ENCODE measurements at places on chromosomes 4 and X.

- no peak for DNase-seq
These were observed 9.2 kb downstream of the SPIN3 start for GRCh38 chrX:56986138-56986537.

- no peak for DNase-seq
These were observed 25.6 kb downstream of the SLC16A2 start for GRCh38 chrX:74446876-74447275.

GRCh38 chrX:141669689-141670088 lies 28.9 kb downstream of the SPANXD start:
- no peak for DNase-seq

- DNase-seq, result no peak
These were observed 19.4 kb downstream of the RPS6KA6 start for GRCh38 chrX:84168574-84168973.

DNA sequence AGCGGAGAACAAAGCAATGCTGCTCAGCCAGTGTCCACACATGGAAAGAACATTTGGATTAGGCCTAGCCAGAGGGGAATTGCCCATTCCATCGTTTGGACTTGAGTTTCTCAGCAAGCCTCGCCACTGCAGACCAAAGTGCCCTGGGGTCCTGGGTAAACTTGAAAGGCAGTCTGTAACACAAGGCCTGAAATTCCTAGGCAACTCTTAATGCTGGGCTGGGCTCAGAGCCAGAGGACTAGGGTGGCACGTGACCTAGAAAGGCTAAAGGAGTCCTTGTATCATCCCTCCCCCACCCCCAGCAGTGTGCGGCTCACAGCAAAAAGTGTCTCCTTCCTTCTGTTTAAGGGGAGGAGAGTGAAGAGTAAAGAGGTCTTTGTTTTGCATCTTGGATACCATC lies 210.4 kb upstream of the ARX start:
- DNase-seq, result no peak

DNA sequence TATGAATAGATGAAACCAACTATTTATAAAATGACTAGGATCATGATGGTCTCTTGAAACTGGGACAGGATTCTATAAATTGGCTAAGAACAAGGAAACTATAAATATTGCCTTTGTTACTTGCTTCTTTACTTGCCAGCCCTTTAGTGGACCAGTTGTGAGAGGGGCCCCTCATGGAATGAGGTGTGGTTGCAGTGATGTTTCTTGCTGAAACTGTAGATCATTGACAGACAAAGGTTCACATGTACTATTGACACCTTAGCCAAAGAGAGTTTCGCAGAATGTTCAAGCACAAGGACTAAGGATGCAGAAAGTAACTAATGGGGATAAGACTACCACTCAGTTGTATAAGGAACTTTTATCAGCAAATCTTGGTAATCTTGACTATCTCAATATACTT lies 135.0 kb upstream of the SMIM10 start:
- no peak for DNase-seq

- DNase-seq, result no peak
These were observed 17.8 kb downstream of the PDK3 start for GRCh38 chrX:24482823-24483415.

GRCh38 chrX:40095583-40096394 lies 2.0 kb downstream of the BCOR start:
- no peak for DNase-seq

GRCh38 chr4:40305328-40306170 lies 29.6 kb upstream of the CHRNA9 start:
- no peak for DNase-seq

- no peak for DNase-seq
These were observed 9.7 kb upstream of the ADRA2C start for GRCh38 chr4:3756343-3757059.

- DNase-seq, result no peak
These were observed 116.2 kb upstream of the SLC4A4 start for GRCh38 chr4:71222661-71223060.

DNA sequence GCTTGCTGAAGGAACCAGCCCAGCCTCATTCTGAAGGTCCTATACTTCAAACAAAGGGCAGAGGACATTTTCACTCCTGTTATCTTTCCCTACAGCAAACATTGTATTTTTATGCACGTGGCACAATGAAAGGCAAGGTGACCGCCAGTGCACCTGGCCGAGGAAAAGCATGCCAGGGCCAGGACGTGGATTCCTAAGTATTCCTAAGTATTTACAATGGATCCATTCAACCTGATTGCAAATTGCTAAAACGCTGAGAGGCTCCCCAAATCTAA lies 127.9 kb upstream of the FTHL17 start:
- no peak for DNase-seq

DNA sequence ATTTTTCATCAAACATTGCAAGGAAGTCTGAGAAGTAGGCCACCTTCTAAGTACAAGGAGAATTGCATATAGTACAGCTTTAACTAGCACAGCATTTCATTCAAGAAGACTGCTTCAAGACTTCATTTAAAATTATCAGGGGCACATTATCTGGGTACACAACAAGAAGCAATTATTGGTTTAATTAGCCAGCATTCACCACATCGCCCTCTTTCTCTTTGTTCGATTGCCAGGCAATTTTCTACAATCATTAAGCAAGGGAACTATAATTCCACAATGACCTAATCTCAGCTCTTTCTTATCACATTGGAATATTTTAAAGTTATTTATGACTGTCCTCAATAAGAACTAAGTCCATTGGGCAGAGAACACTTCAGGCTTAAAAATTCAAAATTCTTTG lies 1347.1 kb upstream of the PABPC4L start:
- DNase-seq, result no peak

DNA sequence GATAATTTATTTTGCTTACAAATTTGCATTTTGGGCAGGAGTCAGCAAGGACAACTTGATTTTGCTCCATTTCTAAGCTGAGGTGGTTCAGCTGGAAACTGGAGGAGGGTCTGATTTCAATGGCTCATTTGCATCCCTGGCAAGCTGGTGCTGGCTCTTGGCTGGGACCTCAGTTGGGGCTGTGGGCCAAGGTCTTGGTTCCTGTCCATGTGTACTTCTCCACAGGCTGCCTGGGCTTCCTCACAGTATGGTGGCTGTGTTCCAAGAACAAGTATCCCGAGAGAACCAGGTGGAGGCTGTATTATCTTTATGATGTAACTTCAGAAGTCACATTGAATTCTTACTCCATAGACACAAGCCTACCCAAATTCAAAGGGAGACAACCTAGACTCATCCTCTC lies 77.0 kb upstream of the STX18 start:
- no peak for DNase-seq

DNA sequence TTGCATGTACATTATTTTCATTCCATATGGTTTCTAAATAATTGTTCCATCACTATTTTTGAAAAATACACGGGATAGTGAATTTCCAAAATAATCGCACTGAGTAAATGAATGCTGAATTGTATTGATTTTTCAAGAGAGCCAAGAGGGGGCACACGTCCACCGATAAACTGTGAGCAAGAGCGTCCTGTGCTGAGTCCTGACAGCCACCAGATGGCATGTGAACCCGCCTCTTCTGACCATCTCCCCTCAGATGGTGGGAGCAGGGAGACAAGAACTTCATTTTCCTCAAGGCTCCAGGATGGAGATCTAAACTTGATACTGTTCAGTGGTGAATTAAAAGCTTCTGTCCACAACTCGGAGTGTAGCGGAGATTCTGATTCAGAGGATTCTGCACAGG lies 30.6 kb upstream of the IL9R start:
- DNase-seq, result peak; percentile 8

GRCh38 chr4:176298664-176299063 lies 21.1 kb upstream of the SPCS3 start:
- DNase-seq, result no peak

DNA sequence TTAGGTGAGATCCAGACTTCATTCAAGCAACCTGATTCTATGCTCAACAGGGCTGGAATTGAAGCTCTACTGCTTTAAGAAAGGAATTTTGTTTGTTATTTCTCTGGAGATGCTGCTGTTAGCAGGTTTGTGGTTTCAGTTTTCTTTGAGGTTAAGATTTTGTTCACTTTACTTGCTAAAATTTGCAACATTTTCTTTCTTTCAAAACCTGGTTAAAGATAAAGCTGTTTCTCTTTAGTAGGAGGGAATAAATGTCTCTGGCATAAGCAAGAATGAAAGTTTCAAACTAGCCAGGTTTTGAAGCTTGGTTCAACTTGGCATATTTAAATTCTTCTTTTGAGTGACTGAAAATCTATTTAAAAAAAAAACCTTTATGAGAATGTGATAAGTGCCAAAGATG lies 660.6 kb upstream of the NR3C2 start:
- DNase-seq, result no peak

GRCh38 chr4:27616166-27616565 lies 755.5 kb downstream of the STIM2 start:
- no peak for DNase-seq

- DNase-seq, result no peak
These were observed 10.6 kb downstream of the MSN start for GRCh38 chrX:65677954-65678469.

- DNase-seq, result no peak
These were observed 269.3 kb downstream of the GPM6A start for GRCh38 chr4:175542786-175543185.

DNA sequence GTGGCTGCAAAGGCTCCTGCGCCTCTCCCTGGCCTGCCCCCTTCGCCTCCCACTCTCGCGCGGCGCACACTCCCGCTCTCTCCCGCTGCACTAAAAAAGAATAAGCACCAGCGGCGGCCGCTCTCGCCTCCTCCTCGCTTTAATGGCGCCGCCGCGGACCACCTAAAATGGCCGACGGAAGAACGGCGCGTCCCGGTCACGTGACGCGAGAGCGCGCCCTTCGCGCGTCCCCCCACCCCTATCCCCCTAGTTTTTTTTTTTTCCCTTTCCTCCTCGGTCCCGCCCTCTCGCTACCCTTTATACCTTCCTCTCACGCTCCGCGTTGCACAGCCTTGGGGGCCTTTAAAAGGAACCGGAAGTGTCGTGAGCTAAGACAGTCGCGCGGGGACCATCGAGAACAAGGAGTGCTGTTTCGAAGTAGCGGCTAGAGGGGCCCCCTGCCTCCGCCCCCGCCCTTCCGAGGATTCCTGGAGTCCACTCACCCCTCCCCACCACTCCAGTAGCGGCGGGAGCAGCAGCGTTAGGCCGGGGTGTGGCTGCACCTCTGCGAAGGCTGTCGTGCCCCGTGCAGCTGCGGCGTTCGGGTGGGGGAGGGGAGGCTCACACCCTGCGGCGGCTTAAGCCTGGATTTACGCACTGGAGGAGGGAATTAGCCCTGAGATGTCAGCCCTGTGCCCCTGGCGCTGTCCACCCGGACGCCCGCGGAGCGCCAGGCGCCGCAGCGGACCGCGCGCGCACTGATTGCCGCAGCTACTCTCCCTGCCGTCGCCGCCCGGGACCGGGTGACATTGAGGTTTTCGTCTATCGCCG lies at the start of gene HNRNPD:
TSS of gene HNRNPD (minus strand) at position 176 of the 810 bp plus-strand sequence. CDS start 313 bp downstream, outside the sequence.
- DNase-seq, result peak; percentile 86

DNA sequence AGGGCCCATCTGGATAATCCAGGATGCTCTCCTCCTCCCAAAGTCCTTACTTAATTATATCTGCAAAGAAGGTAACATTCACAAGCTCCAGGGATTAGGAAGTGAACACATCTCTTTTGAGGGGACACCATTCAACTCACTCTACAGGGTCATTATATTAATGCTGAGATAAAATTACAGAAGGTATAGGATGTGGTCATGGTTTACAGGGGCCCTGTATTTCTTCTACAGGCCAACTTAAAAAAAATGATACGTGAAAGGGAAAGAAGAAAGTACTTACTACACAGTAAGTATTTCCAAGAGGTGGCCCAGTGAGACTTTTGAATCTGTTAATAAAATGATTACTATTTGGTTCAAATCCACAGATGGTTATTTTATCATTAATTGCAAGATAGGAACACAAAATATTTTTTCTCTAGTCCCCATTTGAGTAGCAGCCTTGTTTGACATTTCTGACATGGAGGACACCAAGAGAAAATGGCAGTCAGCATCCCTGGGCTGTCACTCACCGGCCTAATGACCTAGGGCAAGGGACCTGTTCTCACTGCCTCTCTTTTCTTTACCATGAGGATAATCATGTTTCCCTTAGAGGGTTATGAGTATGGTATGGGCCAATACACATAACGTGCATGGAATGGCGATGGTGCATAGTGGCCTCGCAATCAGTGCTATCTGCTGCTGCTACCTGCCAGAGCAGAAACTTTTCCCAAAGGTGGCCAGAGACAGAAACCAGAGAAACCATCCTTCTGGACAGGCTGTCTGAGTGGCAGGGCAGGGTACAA lies 140.5 kb downstream of the PTTG2 start:
- DNase-seq, result no peak

- no peak for DNase-seq
These were observed 30.3 kb downstream of the ARAP2 start for GRCh38 chr4:36213977-36214376.

GRCh38 chr4:81965911-81966310 lies 407.9 kb downstream of the HNRNPD start:
- DNase-seq, result no peak

DNA sequence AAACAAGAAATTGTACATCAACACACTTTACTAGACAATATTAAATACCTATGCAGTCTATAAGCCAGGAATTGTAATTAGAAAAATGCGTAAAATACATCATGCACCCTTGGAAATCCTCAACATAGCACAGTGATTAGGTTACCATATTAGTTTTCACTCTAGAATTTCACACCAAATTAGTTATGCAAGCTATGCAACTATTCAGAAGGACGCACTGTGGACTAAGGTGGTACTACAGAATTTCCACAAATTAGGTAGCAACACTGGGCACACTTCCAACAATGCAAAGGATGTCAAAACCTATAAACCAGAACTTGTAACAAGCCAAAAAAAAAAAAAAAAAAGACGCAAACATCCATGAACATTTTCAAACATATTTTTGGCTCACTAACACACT lies 71.1 kb upstream of the ZCCHC13 start:
- no peak for DNase-seq
